Kidney (tissue), 22 donors: ENCODE measurements at places on chromosomes 6 and 20. TPM values are rescaled to one million over a fixed set of nuclear protein-coding genes. Genes with fewer than 3 reads are reported as not detected.

DNA sequence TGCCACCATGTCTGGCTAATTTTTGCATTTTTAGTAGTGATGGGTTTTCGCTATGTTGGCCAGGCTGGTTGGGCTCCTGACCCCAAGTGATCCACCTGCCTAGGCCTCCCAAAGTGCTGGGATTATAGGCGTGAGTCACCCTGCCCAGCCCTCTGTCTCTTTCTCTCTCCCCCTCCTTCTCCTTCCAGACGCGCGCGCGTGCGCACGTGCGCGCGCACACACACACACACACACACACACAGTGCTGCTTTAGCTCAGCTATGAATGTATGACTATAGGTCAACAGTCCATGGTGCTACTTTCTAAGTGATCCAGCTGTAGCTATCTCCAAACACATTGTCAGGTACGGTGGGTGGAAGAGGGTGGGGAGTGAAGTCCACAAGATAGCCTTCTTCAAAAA lies 449.5 kb downstream of the PHF3 start:
- no peak for DNase-seq

GRCh38 chr6:44339763-44340625 lies 2.5 kb upstream of the SPATS1 start:
- no peak for DNase-seq

DNA sequence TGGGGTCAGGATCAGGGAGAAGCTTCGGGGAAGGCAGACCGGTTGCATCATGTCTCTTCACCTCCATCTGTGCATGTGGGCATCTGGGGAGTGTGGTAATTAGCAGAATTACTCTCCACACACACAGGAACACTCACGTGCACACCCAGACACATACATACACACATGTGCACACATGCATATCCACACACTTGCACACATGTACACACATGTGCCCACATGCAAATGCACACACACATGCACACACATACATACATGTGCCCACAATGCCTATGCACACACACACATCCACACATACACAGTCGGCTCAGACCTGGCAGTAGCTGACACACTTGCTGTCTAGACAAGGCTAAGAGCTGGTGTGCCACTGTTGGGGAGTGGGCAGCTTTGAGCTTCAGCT lies 212.3 kb upstream of the PMEPA1 start:
- DNase-seq, result no peak

DNA sequence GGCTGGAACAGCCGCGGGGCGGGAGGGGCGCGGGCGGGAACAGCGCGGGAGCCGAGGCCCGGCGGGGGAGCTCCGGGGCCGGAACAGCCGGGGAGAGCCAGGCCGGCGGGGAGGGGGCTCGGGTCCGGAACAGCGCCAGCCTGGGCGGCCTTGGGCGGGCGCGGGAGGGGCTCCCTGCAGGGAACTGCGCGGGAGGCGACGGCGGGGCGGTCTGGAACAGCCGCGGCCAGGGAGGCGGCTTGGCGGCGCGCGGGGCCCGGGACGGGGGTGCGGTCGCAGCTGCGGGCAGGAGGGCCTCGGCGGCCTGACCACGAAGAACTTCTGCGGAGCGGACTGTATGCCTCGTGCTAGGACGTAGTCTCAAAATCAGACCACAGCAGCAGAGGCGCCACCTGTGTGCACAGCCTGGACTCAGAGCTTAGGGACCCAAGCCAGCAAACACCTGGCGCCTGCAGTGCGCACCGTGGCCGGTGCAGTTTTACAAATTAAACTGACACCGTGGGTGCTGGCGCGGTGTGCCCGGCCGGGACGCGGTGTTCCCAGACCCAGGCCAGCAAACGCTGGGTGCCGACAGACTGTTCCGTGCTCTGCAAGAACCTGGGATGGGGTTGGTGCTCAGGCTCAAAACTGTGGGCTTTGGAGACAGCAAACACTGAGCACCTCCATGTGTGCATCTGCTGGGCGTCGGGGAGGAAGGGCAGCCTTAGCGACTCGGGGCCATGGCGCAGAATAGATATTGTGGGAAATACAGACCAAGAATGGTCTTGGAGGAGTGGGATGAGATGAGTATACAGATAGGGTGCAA lies 572 bp downstream of the ZNF341 start:
- peak; percentile 97 for DNase-seq

DNA sequence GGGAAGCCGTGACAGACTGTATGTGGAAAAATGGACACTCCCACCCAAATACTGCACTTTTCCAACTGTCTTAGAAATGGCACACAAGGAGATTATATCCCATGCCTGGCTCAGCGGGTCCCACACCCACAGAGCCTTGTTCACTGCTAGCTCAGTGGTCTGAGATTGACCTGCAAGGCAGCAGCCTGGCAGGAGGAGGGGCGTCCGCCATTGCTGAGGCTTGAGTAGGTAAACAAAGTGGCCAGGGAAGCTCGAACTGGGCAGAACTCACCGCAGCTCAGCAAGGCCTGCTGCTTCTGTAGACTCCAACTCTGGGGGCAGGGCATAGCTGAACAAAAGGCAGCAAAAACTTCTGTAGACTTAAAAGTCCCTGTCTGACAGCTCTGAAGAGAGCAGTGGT lies 11.4 kb upstream of the RNF146 start:
- DNase-seq, result no peak

GRCh38 chr6:47680051-47680450 lies 18.3 kb upstream of the ADGRF4 start:
- no peak for DNase-seq

- no peak for DNase-seq
These were observed 102.6 kb downstream of the PLG start for GRCh38 chr6:160804639-160805038.

DNA sequence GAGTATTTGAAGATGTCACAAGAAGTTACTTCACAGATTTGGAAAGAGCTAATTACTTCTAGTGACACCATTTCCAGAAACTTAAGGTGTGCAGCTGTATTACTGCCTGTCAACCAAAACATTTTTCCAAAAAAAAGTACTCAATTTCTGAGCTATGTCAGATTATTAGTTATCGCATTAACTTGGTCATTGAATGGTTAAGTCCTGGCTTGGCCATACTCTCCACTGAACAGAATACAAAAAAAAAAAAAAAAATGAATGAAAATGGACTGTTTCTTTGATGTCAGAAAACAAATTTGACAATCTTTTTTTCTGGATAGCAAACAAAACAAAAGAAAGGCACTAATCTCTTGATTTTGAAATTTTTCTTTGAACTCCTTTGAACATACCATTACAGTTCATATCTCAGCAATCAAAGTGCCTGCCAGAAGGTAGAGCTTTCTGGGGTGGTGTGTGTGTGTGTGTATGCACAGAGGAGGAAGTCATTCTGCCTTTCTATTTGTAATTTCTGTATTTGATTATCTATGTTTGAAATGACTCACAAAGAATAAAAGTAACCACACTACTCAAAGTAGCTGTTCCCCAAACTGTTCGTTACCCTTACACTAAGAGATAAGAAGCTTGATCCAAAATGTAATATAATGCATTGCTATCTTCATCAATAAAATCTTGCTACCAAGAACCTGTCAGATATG lies 210.8 kb upstream of the FUT9 start:
- DNase-seq, result no peak

DNA sequence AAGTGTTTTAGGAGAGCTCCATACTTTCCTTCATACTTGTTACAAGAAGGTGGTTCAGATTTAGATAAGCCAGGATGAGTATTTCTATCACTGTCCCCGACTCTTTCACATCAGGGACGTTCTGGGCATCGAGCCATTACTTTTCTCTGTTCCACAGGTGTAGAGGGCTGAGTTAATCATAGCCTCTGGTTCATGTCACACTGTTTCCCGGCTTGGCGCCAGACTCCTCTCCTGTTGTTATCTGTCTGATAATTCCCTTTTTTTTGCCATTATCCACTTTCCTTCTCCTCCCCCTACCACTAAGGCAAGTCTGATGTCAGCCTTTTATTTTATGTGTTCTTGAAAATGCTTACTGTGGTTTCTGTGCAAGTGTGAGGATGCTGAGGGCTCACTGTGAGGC lies 593.4 kb downstream of the UTRN start:
- no peak for DNase-seq

DNA sequence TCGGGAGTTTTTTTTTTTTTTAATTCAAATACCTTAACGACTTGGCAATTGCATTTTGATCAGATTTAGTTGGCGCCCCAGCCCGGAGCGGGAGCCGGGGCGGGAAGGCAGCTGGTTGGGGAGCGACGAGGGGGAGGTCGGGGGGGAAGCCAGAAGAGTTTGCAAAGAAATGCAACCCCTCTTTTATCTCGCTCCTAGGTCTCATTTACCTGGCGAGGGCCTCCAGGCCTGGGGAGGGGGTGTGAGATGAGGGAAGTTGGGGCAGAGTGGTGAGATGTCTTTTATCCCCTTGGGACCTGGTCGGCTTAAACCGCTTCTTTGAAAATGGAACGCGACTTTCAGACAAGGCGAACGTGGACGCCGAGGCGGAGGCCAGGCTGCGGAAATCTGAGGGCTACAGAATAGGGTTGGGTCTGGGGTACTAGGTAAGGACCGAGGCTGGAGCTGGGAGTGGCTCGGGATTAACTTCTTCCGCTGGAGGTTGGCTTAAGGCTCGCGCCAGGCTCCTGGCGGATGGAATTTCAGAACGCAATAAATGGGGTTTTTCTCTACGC lies 40.3 kb downstream of the NCR2 start:
- DNase-seq, result peak; percentile 19

DNA sequence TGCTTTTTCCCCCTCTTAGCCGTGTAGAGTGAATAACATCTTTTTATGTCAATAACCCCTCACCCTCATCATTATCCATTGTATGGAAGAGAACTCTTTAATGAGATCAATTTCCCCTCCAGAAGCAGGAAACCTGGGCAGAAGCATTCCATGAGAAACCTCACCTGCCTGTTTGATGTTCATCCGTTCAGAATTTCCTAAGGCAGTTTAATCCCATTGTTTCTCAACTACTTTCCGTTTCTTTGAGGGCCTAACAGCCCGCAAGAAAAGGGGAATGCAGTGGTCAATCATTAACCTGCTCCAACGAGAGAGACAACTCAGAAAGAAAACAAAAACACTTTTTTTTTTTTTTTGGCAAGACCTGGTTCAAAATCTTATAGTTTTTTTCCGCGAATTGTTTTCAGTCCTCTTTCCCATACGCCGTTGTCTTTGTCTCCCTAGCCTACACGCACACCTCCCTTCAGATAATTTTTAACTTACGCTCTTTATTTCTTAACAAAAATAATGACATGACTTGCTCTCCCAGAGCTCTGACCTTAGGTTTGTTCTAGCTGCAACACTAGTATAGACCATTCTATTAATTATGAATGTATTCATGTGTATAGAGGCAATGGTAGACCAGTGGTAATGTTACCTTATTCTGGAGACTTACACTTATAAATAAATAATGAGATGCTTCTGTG lies 25.6 kb upstream of the ID4 start:
- DNase-seq, result peak; percentile 87

DNA sequence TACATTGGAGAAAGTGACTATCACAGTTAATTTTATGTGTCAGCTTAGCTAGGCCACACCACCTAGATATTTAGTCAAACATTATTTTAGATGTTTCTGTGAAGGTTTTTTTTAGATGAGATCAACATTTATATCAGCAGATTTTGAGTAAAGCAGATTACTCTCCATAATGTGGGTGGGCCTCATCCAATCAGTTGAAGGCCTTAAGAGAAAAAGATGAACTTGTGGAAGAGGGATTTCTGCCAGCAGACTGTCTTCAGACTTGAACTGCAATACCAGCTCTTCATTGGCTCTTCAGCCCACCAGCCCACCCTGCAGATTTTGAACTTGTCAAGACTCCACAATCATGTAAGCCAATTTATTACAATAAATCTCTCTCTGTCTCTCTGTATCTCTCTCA lies 25.1 kb upstream of the FBXO30 start:
- DNase-seq, result no peak

- DNase-seq, result peak; percentile 63
These were observed 101.6 kb downstream of the DST start for GRCh38 chr6:56541030-56541600.

DNA sequence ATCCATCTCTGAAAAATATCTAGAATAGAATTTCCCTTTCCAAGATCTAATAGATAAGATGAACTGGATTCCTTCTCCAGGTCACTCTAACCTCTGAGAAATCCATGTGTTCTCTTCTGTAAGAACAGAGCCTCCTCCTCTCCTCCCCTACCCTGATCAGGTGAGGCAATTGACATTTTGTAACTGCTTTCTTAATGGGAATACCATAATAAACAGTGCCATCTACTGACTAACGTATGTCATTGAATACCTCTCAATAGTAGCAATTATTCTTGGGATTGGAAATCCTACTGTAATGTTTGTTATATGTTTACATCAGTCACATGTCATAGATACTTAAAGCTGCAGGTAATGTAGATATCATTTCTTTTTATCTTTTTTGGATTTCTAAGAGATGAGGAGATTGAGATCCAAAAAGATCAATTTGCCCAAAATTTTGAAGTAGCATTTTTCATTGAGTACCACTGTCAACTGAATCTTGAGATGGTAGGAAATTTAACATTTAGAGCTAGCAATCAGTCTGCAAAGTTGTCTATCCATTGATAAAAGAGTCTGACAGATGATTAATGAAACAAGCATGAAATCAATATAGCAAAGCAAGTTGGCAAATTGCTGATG lies 365.8 kb upstream of the HSF2 start:
- DNase-seq, result peak; percentile 66

GRCh38 chr20:3755814-3756480 lies 11.6 kb downstream of the ADISSP start:
- no peak for DNase-seq

DNA sequence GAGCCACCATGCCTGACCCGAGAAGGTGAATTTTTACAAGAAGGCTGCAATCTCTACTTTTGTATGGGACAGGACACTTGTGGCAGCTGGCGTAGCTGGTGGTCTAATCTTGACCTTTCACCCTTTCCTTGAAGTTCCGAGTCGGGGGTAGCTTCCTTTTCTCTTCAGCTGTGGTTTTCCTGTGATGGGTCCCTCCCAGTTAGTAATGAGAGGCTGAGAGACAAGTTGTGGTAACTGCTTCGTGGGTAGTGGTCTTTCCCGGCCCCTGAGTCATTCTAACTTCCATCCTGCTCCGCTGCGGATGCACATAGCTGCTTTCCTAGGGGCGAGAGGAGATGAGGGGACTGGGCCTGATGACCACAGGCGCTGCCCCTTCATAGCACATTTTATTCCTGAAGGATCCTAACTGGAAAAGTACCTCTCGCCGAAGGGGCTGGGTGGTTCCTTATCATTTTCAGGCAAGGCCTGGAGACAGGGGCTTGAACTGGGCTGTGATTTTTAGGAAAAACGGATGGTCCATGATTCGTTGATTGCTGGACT lies 3.1 kb downstream of the SYNJ2 start:
- no peak for DNase-seq

DNA sequence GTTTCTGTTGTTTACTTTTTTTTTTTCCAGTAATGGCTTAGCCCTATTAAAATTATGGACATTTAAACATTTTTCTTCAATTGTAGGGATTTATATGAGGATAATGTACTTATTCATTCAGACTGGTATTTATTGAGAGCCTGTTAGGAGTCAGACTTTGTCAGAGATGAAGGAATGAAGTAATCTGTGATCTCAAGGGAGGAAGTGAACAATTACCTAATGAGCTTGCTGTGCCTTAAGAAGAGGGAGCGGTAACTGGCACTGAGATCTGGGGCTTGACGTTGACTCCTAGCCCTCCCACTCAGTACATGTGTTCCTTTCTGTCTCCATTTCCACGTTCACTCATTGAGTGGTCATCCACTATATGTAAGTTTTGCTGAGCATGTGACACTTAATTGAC lies 12.6 kb downstream of the AFDN start:
- no peak for DNase-seq

PLA2G7 gene
- polyA plus RNA-seq, result not detected

HLA-DRA gene
- 489 TPM for polyA plus RNA-seq

GMNN gene
- 26.7 TPM for polyA plus RNA-seq

LGSN gene
- polyA plus RNA-seq, result 0.26 TPM

MRAP2 gene
- polyA plus RNA-seq, result 4.2 TPM

IMPG1 gene
- 0.69 TPM for polyA plus RNA-seq

VEGFA gene
- polyA plus RNA-seq, result 111 TPM

MCHR2 gene
- not detected for polyA plus RNA-seq

GGTLC1 gene
- polyA plus RNA-seq, result not detected

COL19A1 gene
- polyA plus RNA-seq, result 0.60 TPM

ETV7 gene
- 0.99 TPM for polyA plus RNA-seq
